Occipital lobe (tissue), 3 donors: ENCODE measurements at places on chromosomes 7 and 10.
A peak's percentile ranks its signal among the peaks of the same experiment; 100 is the strongest.

GRCh38 chr10:28577506-28577905 lies 44.6 kb downstream of the WAC start:
- DNase-seq, result no peak

GRCh38 chr7:122858320-122858719 lies 27.9 kb downstream of the CADPS2 start:
- no peak for DNase-seq

DNA sequence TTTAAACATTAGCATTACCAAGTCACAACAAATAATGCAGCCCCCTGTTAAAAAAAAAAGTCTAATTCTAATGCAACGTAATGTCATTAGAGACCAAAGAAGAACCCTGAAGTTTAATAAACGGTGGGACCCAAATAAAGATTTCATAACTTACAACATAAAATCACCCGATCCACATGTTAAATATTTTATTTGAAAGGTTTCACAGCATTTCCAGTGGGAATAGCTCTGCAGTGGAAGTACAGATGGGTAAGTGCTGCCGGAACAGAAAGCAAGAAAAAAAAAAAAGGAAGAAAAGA lies 320.6 kb upstream of the ZMIZ1 start:
- DNase-seq, result no peak

DNA sequence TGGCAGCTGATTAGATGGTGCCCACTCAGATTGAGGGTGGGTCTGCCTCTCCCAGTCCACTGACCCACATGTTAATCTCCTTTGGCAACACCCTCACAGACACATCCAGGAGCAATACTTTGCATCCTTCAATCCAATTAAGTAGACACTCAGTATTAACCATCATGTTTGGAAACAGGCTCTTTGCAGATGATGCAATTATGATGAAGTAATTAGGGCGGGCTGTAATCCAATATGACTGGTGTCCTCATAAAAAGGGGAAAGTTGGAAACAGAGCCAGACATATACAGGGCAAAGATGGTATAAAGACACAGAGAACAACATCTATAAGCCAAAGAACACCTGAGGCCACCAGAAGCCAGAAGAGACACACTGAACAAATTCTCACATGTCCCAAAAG lies 658.6 kb downstream of the CCSER2 start:
- DNase-seq, result no peak

GRCh38 chr10:52658112-52658511 lies 114.5 kb downstream of the MBL2 start:
- DNase-seq, result no peak

DNA sequence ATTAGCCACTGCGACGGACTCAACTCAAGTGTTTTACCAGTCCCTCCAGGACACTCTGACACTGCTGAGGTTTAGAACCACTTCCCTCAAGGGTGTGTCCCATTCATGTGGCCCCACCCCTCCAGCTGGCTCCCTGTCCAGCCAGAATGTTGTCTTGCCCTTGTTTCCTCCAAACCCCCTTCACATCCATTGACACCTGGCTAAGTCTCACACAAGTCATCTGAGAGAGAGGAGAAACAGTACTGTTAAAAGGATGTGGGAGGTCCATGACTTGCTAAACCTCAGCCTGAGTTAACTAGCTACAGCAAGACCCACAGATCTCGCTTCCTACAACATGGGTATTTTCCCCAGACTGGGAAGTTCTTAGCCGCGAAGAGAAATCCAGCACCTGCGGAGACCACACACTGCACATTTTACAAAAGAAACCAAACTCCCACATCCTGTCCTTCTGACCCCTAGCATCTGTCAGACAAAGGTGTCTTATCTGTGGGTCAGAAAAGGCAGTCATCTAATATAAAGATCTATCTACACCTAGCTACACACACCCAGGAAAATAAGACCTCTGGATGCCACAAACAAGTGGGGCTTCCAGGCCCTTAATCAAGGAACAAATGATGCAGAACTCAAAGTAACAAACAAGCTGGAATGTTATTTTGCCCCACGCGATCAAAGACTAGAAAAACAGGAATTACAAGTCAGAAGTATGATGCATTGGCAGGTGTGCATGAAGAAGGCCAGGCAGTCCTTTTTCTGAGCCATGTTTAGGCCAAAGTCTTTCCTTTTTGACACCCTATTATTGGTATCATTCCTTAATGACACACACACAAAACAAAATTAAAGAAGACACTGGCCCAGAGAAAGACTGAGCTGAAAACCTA lies 13.9 kb downstream of the OSBPL3 start:
- DNase-seq, result no peak

DNA sequence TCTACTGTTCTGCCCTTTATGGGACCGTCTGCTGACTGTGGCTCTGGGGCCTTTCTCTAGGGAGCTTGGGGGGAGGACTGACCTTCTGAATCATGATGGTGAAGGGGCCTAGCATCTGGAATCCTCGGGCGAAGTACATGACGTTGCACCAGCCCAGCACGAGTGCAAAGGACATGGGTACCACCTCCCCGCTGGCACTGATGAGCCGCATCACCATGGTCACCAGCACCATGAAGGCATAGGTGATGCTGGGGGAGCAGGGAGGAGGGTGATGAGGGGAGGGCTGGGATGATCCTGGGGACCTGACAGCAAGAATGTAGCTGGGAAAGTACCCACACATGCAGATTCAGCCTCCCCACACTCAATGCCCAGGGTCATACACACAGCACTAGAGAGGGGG lies 11.1 kb downstream of the TRPV6 start:
- no peak for DNase-seq

DNA sequence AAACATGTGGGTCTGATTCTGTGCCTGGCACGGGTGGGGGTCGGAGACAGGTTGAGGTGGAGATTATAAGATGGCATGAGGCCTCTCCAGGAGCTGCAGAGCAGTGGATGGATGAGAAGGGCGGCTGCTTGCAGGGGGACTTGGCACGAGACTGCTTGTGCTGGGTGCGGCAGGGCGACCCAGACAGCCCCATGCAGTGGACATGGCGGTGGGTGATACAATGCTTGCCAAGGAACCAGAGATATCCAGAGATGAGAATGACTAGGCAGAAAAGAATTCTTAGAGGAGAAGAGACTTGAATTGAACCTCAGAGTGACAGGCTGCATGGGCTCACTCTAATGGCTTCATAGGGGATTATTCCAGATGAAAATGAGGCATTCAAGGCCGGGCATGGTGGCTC lies 145.4 kb downstream of the NEURL1 start:
- DNase-seq, result no peak

GRCh38 chr10:73167783-73168464 lies at the start of the genes ECD and FAM149B1:
Gene ECD (minus strand): TSS chr10:73168008. CDS start chr10:73163937, 4,071 bp downstream.
Gene FAM149B1 (plus strand): TSS chr10:73168119. CDS start chr10:73168340, 221 bp downstream.
- DNase-seq, result peak; percentile 89

DNA sequence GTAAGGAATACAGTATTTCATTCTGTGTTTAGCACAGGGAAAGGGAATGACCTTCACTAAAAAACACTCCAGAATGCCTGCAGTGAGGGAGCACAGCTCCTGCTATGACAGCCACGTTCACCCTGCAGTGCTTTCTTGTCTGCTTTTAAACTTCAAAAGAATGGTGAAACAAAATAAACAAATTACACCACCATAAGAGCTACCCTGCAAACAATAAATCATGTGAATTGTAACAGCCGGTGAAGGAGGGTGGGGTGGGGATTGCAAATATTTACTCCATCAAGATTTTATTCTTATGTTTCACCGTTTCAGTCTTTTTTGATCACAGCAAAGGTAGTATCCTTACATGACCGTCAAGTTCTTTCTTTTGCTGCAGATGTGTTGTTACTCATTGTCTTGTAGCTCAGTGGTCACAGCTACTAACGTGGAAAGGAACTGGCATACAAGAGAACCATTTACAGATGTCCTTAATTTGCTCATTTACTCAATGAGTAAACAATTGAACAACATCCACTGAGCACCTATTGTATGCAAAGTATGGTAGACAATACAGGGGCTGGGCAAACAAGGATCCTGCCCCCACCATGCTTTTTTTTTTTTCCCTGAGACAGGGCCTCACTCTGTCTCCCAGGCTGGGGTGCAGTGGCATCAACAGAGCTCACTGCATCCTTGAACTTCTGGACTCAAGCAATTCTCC lies 4.1 kb upstream of the CHN2 start:
- DNase-seq, result no peak

DNA sequence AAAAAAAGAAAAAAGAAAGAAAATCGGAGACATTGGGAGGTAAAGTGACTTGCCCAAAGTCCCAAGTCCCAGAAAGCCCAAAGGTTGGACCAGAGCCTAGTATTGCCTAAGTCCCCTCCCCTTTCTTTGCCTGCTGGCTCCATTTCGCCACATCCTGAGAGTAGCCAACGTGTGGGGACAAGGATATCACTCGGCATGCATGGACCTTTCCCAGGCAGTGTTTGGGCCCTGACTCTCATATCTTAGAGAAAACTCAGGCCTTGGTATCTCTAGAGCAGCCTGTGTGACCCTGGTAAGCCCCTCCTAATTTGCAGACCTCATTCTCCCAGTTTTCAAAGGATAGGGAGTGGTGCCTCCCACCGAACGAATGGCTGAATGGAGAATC lies 294.2 kb upstream of the ZMIZ1 start:
- no peak for DNase-seq

DNA sequence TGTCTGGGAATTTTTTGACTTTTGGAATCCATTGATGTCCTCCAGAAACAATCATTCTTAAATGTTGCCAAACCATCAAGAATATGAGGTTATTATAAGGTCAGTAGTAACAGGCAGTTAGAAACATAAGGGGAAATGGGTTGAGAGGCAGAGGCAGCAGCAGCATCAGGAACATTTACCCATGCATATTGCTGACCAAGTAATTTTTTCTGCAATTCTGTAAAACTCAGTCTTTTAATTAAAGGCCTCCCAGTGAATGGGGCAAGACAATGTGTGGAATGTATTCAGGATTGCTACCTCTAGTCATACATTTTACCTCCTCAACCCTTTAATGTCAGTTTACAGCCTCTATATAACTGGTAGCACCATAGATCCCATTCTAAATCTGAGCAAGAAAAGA lies 66.5 kb upstream of the SKAP2 start:
- DNase-seq, result no peak

- no peak for DNase-seq
Observed at GRCh38 chr7:103573479-103574058, 127.6 kb upstream of the SLC26A5 start.

GRCh38 chr7:74514131-74514591 lies 60.5 kb downstream of the GTF2IRD1 start:
- no peak for DNase-seq

DNA sequence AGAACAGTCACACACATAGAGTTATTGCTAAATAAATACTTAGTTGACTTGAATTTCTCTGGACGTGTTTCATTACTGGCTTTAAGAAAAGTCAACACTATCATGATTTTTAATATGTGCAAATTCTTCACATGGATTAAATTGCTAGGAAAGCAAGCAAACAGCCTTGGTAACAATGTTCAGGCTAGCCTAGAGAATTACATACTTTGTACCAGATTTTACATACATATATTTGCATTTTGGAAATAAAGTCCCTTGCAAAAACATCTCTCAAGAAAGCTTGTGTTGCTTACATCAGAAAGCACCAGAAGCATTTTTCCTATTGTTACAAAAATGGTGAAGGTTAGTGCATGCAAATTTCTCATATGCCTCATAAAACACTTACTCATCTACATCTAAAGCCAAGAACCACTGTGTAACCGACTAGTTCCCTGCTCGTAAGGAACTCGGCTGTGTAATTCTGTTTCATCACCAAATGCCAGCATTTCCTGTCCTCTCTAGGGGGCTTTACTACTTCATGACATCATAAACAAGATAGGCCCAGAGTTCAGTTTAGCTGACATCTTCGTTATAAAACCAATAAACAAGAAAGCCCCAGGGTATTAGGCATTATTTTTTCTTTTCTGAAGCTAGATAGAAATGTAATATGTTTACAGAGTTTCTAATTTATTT lies 87.8 kb downstream of the CFAP58 start:
- DNase-seq, result no peak

- DNase-seq, result peak; percentile 85
Observed at GRCh38 chr7:98870121-98870651, 372 bp upstream of the TMEM130 start.

DNA sequence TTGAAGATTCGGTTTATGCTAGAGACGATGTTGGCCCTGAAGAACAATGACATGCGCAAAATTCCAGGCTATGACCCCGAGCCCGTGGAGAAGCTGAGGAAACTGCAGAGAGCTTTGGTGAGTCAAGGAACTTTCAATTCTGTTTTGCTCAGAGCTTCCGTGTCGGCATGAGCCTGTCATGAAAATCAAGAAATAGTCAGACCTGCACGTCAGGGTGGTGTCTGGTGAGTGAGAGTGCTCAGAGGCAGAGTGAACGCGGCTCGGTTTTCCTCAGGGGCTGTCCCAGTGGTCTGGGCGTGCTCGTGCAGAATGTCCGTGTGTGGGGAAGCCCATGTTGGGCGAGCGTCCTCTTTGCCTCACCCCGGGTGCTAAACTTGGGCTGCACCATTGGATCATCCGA lies 12.6 kb downstream of the NOM1 start:
- no peak for DNase-seq

DNA sequence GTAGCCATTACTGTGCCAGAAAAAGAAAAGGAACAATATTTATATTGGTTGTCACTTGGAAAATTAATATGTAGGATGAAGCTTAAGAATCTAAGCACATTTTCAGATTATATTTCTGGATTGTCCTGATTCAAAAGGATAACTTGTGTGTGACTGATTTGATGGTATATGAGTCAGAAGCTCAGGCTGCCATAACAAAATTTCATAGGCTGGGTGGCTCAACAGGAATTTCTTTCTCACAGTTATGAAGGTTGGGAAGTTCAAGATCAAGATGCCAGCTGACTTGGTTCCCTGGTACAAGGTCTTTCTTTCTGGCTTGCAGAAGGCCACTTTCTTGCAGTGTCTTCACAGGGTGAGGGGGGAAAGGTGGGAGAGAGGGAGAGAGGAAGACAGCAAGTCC lies 108.5 kb downstream of the ST7 start:
- no peak for DNase-seq

- DNase-seq, result no peak
Observed at GRCh38 chr10:126421756-126422256, 33.5 kb upstream of the ADAM12 start.

GRCh38 chr7:32204361-32205018 lies 134.3 kb upstream of the PDE1C start:
- DNase-seq, result peak; percentile 72

DNA sequence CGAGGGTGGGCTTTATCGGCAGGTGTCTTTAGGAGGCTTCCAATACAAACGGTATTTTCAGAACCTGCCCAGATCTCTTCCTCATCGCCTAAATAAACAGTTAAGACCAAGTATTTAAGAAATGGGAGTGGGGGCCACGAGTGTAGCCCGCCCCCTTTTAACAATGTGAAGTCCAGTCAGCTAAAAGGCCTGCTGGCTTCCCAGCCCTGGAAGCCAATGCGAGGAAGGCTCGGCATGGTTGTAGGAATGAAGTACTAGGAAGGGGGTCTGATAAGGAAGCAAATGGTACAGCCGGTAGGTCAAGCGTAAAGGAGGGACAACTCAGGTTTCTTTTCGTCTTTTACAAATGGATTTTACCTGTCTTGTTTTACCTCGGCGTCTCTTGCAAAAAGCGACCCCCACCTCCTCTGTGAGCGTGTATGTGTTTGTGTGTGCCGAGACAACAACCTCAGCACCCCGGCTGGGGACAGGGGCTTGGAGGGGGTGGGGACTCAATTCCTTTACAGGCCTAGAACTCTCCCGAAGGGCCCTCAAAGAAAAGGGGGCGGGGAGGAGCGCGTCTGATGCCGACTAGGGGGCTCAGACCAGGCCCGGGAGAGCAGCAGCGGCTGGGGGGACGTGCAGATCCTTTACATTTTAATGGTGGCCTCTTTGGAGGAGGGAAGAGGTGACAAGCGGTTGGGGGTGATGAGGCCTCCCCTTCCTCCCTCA lies 147.6 kb downstream of the GPR85 start:
- peak; percentile 28 for DNase-seq
